ENCODE measurements at places on chromosomes 5 and 9.

- no peak for DNase-seq
Observed at GRCh38 chr5:172182291-172182690, 5.7 kb downstream of the STK10 start.

GRCh38 chr9:81113453-81114124, 575.8 kb downstream of the TLE1 start:
- DNase-seq = peak; percentile 3

DNA sequence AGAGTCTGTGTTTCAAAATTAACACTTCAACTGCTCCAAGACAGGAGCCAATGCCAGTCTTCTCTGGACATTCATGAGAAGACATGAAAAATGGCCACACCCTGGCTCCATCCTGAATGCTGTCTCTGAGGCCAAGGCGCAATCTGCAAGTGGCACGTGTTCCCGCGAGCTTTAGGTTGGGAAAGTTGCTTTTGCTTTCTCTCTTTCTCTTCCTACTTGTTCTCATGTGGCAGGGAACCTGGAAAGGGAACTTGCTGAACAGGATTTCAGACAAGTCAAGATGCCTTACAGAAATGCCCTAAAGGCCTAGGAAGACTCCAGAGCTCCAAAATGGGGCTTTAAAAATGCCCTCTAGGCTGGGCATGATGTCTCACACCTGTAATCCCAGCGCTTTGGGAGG, 91.9 kb upstream of the OTULINL start:
- DNase-seq = peak; percentile 92

- DNase-seq = no peak
Observed at GRCh38 chr9:76557674-76558225, 98.8 kb downstream of the GCNT1 start.

GRCh38 chr5:39505791-39506190, 81.0 kb upstream of the DAB2 start:
- DNase-seq = no peak

- DNase-seq = no peak
Observed at GRCh38 chr5:10625700-10626472, 62.0 kb downstream of the ANKRD33B start.

DNA sequence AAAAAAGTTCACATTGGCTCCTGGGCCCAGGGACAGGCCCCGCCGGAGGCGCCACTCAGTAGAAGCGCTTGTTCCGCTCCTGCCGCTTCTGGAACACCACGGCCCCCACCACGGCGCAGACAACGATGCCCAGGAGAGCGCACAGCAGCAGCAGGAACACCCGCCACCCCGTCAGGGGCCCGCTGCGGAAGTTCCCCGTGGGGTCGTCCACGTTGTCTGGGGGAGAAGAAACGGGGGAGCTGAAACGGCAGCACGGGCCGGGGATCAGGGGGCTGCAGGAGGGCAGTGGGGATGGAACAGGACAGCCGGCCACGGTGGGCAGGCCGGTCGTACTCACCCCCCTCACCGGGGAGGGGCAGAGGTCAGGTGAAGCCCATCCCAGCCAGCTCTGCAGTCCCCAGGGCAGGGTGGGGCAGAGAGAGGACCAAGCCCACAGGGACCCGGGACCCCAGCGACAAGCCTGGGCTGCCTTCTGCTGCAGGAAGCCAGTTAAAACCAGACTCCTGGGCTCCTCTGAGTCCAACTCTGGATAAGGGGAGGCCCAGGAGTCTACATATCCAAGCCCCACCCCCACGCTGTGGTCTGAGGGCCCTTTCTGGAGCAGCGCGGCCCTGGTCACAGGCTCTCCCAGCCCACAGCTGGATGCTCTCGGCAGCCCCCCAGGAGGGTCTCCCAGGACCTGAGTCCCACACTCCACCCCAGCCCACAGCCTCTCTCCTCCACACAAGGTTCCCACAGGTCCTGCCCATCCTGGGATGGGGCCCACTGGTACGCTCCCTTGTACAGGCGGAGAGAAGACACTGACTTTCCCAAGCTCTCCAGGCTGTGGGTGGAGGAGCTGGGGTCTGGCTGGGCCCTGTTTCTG, 19.2 kb downstream of the LMAN2 start:
- no peak for DNase-seq

DNA sequence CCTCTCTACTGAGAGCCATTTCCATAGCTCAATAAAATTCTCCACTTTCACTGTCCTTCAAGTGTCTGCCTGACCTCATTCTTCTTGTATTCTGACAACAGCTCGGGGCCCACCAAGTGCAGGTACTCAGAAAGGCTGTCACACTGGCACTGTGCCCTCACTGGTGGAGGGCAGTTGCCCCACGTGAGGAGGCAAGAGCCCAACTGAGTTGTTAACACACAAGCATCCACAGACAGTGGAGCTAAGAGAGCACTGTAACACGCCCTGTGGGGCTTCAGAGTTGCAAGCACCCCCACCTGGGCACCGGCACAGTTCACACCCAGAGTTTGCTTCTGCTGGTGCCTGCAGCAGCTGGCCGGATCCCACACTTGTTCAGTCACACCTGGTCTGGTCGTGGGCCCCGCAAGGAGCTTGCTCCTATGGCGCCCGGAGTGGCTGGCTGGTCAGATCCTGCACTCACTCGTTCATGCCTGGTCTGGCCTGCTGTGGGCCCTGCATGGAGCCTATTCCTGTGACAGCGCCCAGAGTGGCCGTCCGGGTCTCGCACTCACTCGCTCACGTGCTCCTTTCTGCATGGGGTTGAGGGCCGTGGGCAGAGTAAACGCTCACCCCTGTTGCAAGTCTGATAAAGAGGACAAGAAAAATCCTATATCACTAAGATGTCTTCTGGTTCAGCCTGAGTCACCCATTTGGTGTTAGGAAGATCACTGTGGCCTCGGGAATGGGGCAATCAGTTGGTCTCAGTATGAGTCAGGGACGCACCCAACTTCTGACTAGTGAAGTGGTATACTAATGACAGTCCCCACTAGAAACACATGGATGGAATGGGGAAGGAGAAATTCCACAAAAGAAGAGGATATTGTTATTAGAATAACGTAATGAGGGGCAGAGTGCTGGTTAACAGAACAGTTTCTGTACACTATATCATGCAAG, 87.0 kb upstream of the CCNH start:
- DNase-seq = no peak

DNA sequence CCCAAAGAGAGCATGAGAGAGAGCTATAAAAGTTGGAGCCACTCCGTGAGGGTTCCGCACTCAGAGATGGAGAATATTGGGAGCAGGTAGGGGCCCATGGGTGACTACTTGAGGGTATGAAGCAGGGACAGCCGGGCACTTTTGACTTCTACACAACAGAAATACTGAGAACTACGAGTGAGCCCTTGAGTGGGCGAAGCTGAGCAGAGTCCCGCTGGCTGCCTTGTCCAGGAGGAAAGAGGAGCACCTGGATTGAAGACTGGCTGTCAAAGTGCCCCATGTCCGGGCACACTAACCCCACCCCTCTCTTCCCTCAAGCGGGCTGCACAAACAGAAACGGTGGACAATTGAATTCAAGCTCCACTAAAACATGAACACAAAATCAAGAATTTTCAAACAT, 33.6 kb downstream of the FYB1 start:
- no peak for DNase-seq

GRCh38 chr9:114616684-114617520, 5.8 kb downstream of the TMEM268 start:
- DNase-seq = peak; percentile 44

DNA sequence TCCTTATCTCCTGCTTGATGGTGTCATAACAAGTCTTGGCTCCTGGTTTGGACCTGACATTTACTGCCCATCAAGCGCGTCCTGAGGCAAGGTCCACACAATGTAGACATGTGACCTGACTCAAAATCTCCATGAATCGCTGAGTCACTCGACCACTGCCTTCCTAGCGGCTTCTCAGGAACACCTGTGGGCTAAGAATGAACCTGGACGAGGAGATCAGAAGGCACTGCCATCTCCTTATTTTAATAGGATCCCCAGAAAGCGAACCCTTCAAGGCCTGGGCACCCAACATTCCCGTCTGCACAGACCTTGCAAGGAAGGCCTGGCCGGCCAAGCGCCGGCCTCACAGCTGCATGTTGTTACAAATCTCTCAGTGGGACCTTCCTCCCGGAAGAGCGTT, 60.6 kb upstream of the IRX1 start:
- no peak for DNase-seq

GRCh38 chr9:19682397-19682796, 106.4 kb downstream of the SLC24A2 start:
- no peak for DNase-seq

DNA sequence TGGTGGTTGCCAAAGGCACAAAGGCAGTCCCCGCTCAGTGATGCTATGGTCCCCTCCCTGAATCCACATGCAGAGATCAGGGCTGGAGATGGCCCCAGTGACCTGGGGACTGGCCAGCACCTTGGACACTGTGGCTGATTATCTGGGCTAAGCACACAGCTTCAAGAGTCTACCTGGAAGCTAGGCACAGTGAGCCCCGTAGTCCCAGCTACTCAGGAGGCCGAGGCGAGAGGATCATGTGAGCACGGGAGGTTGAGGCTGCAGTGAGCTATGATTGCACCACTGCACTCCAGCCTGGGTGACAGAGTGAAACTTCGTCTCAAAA, 8.3 kb upstream of the SCGB3A1 start:
- no peak for DNase-seq

DNA sequence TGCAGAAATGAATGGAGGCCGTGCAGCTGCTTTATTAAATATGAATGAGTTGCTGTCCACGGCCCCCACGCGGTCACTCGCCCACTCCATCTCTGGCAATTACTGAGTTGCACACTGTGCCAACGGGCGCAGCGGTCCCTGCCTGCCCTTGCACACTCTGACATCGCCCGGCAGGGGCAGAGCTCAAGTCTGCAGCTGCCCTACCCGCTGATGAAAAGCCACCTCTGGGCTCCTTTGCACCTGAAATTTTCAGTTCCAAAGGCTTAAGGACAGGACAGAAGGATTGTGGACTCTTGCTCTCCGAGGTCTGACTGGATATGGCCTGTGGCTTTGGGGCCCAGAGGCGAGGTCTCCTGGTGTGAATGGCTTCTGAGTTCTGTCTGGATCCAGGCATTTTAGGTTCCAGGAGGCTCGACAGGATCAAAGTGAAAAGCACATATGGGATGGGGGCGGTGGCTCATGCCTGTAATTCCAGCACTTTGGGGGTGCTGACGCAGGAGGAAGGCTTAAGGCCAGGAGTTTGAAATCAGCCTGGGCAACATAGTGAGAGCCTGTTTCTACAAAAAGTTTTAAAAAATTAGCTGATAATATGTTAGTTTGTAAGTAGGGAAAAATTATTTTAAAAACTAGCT, 201.8 kb downstream of the PAX5 start:
- no peak for DNase-seq

DNA sequence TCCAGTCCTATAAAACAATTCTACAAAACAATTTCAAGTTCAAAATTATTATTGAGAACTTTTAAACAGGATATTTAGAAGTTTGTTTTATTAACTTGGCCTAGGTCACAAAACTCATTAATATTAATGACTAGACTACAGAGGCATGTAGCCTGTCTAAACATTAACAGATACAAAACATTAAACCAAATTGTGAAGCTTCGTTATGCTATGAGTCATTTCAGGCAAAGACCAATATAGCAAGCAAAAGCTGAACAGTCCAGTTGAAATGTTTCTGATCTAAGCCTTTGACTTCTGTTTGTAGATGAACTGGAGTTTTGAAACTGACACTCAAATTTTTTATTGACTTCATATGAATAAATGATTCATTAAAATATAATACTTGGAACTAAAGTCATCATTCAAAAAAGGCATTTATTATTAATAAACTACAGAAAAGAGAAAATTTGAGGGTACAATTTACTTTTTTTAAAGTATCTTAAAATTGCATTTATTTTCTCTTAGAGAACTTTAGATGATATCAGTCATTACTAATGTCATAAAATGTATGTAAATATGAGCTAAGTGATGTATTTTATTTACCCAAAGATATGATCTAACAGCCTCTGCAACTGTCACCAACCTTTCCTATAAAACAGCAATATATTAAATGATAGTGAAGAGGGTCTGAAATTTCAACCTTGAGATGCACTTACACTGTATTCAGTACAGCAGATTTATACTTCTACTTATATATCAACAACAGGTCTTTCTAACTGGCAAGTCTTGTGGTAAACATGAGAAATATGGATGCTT, 188.8 kb downstream of the COMMD10 start:
- DNase-seq = no peak

- DNase-seq = no peak
Observed at GRCh38 chr5:55438998-55439397, 95.8 kb downstream of the PLPP1 start.

DNA sequence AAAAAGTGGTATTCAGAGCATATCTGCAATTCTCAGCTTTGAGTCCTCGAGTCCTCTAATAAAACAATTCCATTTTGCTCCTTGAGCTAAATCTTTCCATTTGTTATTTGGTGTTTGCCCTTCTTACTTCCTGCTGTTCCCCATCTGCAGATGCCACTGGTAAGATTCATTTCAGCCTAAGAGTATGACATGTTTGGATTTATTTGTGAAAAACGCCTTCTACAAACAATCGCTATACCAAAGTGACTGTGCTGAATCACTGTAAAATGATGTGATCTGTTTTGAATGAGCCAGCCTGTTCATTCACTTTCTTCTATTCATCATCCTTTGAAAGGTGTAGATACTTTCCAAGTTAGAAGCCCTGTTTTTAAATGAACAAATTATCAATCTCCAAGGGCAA, 27.7 kb downstream of the KCTD16 start:
- no peak for DNase-seq

- DNase-seq = no peak
Observed at GRCh38 chr5:139776861-139777260, 18.7 kb upstream of the PSD2 start.

GRCh38 chr5:79707535-79707934, 17.9 kb downstream of the CMYA5 start:
- DNase-seq = no peak

- DNase-seq = no peak
Observed at GRCh38 chr5:55313870-55314617, 6.3 kb downstream of the MTREX start.

GRCh38 chr9:18007621-18008020, 428.8 kb downstream of the SH3GL2 start:
- no peak for DNase-seq

DNA sequence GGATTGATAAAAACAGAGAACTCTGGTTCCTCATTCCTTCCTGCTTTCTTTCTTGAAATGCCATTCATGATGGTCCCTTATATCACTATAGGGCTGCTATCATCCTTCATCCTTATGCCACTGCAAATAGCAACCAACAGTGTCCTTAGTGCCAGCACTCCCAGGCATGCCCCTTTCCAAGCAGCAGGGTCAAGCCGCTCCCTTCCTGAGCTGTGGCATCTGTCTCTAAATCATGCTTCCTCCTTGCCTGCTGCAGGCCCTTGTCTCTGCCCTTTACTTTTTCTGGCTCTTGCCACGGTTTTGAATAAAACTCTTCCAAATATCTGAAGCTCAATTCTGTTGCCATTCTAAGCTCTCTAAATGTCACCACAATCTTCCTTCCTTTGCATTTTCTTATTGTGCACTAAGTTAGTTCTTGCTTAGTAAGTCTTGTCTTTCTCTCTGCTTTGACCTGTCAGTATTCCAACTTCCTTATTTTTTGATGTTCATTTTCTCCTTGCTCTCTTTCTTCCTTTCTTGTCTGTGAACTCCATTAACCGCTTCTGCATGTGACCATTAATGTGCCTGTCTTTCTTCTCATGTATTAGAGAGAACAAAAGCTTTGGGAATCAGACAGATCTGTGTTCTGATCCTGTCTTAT, 19.9 kb downstream of the TLR4 start:
- DNase-seq = no peak

Data from trophoblast cell (in vitro differentiated cells and primary cell).